ENCODE measurements at places on chromosomes 4 and X.

DNA sequence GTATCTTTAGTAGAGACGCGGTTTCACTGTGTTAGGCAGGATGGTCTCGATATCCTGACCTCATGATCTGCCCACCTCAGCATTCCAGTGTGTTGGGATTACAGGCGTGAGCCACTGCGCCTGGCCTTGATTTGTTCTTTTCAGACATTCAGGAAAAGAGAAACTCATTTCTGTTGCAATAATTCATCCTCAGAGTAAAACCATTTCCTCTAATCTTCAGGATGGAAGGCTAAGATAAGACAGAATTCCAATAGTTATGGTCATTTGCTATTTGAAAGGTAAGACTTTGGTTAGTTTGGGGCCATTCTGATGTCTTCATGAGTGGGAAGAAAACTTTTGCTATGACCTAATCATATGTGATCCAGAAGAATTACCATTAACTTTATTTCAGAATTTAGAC, 83.0 kb downstream of the LRP2BP start:
- no peaks in the 10 kb centered on the region for H3K27me3 ChIP-seq
- H3K4me1 ChIP-seq, result no peaks in the 10 kb centered on the region
- H3K36me3 ChIP-seq, result peaks cover 25% of the 10 kb centered on the region

GRCh38 chr4:24730256-24731001, 64.9 kb upstream of the SOD3 start:
- H3K4me1 ChIP-seq, result peaks cover 40% of the 10 kb centered on the region
- H3K36me3 ChIP-seq, result no peaks in the 10 kb centered on the region
- H3K4me3 ChIP-seq, result no peak overlapping the region
- H3K27ac ChIP-seq, result peak overlapping the region; percentile 78

DNA sequence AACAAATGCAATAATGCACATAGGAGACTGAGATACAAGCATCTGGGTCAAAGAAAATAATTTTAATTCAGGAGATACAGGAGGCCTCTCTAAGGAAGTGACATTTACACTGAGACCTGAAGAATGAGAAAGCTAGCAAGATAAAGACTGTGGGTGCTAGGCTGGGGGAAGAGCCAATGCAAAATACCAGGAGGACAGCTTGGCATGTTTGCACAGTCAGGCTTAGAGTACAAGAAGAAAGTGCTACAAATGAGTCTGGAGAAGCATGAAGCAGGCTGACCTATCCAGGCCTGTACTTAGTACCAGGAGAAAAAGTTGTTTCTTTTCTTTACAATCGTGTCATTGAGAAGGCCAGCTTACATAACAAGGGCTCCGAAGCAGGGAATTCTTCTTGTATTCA, 56.9 kb downstream of the GABRB1 start:
- no peaks in the 10 kb centered on the region for H3K4me1 ChIP-seq
- DNase-seq, result no peak
- no peaks in the 10 kb centered on the region for H3K36me3 ChIP-seq
- H3K27me3 ChIP-seq, result no peaks in the 10 kb centered on the region

DNA sequence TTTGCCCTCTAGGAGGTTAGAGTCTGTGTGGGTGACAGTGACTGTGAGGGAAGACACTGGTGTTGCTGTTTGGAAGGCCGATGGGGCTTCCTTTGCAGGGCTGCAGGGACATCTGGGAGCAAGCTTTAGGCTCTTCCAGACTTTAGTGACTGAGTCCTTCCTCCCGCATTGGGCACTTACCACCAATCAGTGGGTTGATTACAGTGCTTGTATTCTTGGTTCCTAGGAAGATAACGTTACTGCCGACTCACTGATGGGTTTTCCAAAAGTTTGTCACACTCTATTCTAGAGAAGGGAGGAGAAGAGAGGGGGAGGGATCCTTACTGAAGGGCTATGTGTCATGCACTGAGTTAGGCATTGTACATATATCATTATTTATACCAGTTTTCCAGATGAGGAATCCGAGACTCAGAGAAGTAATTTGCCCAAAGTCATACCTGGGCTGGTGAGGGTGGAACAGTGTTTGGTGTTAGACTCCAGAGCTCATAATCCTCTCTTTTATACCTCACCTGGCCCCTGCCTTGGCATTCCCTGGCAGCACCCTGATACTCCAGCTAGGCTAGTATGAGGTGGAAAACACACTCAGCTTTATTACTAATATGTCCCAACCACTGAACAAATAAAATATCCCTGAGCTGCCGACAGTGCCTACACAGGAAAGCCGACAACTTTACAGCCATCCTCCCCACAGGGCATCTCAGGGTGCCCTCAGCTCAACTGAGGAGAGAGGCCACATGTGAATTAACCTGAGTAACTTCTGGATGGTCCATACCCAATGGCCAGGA, 3.8 kb downstream of the CHST7 start:
- no peak overlapping the region for H3K4me3 ChIP-seq
- H3K36me3 ChIP-seq, result no peaks in the 10 kb centered on the region
- H3K27me3 ChIP-seq, result no peaks in the 10 kb centered on the region
- no peak for DNase-seq

DNA sequence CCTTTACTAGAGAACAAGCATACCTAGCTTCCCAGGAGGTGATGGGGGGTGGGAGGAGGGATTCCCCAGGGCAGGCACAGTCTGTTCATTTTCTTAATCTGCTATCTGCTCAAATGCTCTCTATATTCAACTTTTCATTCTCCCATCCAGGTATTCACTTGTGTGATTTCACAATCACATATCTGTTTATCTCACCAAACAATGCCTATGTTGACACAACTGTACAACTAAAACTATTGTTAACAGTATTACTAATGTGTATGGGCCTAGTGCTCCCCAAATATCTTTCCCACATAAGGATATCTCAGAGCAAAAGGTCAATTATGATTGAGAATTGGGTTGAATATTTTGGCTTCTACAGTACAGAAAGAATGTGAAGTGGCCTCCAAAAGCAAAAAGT, 210.8 kb downstream of the IQCM start:
- H3K27me3 ChIP-seq, result no peaks in the 10 kb centered on the region
- H3K27ac ChIP-seq, result no peak overlapping the region
- no peaks in the 10 kb centered on the region for H3K36me3 ChIP-seq
- H3K4me3 ChIP-seq, result no peak overlapping the region
- DNase-seq, result no peak
- H3K4me1 ChIP-seq, result no peaks in the 10 kb centered on the region

GRCh38 chr4:110160618-110161017, 37.8 kb downstream of the ELOVL6 start:
- no peak overlapping the region for H3K27ac ChIP-seq
- no peak for DNase-seq
- H3K4me1 ChIP-seq, result no peaks in the 10 kb centered on the region
- H3K27me3 ChIP-seq, result no peaks in the 10 kb centered on the region

DNA sequence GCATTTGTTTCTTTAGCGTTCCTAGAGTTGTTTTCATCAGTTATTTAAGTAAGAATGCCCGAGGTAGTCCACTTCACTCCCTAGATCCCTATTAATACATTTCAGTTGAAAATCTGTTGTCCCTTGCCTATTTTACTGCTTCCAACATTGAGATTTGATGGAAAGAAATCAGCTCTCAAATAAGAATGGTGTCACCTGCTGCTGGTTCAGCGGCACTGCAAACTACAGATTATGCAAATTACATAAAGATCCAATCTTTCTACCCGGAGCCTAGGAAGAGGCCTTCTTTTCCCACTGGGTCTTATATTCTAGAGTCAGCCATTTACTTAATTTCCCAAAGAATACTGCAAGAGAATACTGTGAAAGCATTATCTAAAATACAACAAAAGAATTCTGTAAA, 597.6 kb upstream of the MAGEB2 start:
- H3K27ac ChIP-seq, result no peak overlapping the region
- no peak overlapping the region for H3K4me3 ChIP-seq
- no peaks in the 10 kb centered on the region for H3K36me3 ChIP-seq
- DNase-seq, result no peak
- H3K27me3 ChIP-seq, result no peaks in the 10 kb centered on the region
- no peaks in the 10 kb centered on the region for H3K4me1 ChIP-seq

GRCh38 chr4:148196164-148196563, 246.1 kb downstream of the NR3C2 start:
- no peaks in the 10 kb centered on the region for H3K27me3 ChIP-seq
- no peak overlapping the region for H3K4me3 ChIP-seq
- no peak for DNase-seq
- no peak overlapping the region for H3K27ac ChIP-seq
- no peaks in the 10 kb centered on the region for H3K4me1 ChIP-seq
- H3K36me3 ChIP-seq, result no peaks in the 10 kb centered on the region

- H3K27ac ChIP-seq, result no peak overlapping the region
- no peaks in the 10 kb centered on the region for H3K36me3 ChIP-seq
- no peaks in the 10 kb centered on the region for H3K27me3 ChIP-seq
- H3K4me3 ChIP-seq, result no peak overlapping the region
Observed at GRCh38 chrX:138794246-138794645, 82.7 kb upstream of the FGF13 start.

DNA sequence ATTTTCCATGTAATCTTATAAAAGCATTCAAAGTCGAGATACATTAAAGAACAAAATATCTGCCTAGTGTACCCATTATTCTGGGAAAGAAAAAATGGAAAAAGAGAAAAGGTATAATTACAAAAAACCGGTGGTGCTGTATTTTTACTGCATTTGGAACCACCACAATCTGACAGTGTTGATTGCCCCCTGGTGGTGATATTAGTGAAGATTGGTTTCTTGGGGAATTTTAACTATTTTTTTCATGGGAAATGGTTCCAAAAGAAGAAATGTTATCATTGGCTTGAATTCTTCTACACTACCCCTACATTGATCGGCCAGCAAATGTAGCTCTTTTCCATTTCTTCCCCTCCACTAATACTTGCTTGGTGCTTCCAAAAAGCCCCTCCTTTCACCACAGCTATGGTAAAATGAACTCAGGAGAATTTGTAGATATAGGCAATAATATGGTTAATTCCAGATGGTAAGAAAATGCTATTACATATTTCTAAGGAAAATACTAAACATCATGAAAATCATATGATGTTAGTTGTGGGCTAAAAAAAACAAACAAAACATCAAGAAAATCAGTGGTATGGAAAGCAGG, 50.0 kb downstream of the COX18 start:
- H3K4me1 ChIP-seq, result no peaks in the 10 kb centered on the region
- no peak overlapping the region for H3K4me3 ChIP-seq
- no peaks in the 10 kb centered on the region for H3K27me3 ChIP-seq
- DNase-seq, result no peak

DNA sequence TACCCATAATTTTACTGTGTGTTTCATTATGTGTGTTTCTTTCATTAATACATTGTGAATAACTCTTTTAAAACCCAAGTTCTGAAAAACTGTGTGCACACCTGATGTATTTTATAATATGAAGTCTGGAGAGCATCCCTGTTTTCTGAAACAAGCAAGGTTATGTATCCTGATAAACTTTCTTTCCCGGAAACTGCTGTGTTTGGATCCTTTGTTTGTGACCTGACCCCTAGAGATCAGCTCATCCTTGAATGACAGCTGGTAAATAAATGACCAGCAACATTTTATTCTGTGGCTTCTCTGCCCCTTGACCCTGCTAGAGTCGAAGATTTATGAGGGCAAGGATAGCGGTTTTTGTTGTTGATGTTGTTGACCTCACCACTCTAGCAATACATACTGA, 535.6 kb upstream of the ZFP42 start:
- no peaks in the 10 kb centered on the region for H3K4me1 ChIP-seq
- H3K27me3 ChIP-seq, result no peaks in the 10 kb centered on the region
- H3K27ac ChIP-seq, result no peak overlapping the region
- DNase-seq, result no peak

DNA sequence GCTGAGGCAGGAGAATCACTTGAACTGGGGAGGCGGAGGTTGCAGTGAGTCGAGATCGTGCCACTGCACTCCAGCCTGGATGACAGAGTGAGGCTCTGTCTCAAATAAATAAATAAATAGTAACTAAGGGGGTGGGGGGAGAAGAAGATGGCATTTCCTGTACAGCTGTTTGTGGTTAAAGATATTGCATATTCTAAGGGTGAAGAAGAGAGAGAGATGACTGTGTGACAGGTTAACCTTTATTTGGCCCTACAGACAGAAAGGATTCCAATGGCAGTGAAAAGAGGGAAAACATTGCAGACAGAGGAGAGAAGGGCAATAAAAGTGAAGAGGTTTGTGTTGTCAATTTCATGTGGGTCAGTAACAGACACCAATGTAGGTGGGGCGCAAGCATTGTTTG, 9.4 kb downstream of the TASL start:
- H3K27ac ChIP-seq, result no peak overlapping the region
- DNase-seq, result no peak

DNA sequence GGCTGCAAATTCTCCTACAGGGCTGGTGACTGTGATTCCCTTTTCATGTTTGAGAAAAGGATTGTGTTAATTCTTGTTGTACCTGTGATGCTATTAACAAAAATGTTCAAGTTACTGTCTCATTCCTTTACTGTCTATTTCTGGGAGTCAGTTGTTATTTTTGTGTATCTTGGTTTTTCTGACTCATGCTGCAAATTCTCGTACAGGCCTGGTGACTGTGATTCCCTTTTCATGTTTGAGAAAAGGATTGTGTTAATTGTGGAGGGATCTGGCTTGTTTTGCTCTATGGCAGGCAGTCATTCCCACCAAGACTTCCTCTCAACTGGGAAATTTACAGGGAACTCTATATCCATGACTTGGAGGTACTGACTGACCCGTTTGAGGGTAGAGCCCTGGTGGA, 693.4 kb upstream of the INTU start:
- H3K27me3 ChIP-seq, result no peaks in the 10 kb centered on the region
- no peak overlapping the region for H3K27ac ChIP-seq
- no peak overlapping the region for H3K4me3 ChIP-seq
- no peaks in the 10 kb centered on the region for H3K36me3 ChIP-seq

DNA sequence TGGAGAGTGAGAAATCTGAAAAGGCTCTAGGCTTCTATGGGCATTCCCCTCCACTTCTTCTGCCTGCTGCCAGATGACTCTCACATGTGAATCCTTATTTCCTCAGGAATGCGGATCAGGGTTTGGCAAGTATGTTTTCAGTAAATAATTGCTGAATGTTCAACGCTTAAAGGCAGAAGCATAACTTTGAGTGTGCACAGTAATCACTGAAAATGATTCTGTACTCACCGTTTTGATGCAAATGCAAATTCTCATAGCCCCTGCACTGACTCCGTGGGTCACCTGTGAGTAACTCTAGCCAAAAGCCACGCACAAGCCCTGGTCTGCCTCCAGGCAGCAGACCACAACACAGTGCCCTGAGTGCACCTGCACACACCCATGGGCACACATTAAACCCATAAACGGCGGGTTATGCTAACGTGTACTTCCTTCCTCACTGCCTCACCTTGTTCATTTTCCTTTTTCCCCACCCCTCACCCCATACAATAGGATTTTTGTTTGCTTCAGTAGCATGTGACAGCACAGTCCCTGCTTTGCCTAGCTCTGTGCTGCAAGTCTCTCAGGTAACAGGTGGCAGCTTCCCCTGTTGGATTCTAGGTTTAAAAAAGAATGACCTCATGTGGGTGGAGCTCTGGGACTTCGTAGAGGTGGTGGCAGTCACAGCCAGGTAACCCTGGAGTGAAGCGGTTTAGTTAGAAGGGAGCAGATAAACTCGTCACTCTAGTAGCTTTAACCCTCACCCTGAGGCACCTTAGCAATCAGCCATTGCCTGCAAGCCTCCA, at the start of gene ARHGEF38:
TSS of gene ARHGEF38 (plus strand) at position 656 of the 782 bp plus-strand sequence. CDS start 146 bp downstream, outside the sequence.
- H3K27ac ChIP-seq, result no peak within 1 kb of the TSS
- H3K4me1 ChIP-seq, result no peaks in the 10 kb centered on the region

DNA sequence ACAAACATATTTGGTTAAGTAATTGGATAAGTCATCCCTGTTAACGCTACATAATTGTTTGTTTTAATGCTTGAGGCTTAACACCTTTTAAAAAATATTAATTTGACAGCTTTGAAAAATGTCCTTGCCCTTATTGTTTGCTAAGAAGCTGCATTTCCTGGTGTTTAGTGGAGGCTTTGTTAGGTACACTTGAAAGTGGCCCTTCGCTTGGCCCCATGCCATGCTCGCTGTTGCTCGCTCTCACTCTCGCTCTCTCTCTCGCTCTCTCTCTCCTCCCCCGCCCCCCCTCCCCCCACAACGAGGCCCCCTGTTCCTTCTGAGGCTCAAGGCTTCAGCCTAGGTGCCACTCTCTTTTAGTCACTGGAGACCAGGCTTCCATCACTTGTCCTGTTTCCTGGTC, 139.6 kb downstream of the DCLK2 start:
- peaks cover 6% of the 10 kb centered on the region for H3K4me1 ChIP-seq
- H3K27ac ChIP-seq, result no peak overlapping the region
- no peak overlapping the region for H3K4me3 ChIP-seq

Measured in ascending aorta (tissue), 2 donors.